ENCODE measurements at places on chromosomes 4 and X.

DNA sequence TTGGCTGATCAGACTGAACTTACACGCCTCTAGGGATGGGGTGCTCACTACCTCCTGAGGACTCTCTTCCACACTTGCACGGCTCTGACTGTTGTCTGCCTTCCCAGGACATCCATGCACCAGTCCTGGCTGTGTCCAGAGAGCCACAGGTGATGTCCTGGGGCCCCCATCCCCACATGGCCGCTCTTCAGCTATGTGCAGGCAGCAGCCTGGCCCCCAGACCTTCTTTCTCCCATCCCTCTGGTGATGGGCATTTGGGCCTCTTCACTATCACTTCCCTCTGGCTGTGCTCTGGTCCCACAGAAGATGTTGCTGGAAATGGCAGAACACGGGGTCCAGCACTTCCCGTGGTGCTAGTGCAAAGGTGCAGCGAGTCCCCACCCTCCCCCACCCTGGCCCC is 40.9 kb upstream of the HMX1 start:
- DNase-seq = no peak

DNA sequence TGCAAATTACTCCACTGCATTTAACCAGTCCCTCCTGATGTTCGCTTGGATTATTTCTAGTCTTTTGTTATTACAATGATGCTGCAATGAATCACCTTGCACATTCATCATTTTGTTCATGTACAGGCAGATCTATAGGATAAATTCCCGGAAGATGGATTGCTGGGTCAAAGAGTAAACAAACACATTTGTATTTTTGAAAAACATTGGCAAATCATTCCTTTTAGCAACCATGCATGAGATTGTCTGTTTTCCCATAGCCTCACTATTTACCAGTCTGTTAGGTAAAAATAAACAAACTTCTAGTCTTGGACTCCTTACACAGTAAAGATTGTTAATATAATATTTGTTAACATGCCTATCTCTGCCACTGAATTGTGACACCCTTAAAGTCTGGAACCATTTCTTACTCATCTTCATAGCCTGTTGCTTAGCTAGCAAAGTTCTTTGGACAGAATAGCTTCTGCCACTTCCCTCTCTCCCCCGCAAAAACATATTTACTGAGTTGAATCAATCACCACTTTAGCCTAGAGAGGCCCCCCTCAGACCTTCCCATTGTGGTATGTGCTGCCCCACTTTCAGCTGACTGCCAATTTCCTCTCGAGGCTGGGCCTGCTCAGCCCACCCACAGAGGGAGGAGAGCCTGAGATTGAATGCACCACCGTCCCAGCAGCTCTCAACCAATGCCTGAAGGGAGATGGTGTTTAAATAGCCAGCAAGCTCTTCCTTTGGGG is 108.4 kb upstream of the ATXN3L start:
- peak; percentile 61 for DNase-seq

DNA sequence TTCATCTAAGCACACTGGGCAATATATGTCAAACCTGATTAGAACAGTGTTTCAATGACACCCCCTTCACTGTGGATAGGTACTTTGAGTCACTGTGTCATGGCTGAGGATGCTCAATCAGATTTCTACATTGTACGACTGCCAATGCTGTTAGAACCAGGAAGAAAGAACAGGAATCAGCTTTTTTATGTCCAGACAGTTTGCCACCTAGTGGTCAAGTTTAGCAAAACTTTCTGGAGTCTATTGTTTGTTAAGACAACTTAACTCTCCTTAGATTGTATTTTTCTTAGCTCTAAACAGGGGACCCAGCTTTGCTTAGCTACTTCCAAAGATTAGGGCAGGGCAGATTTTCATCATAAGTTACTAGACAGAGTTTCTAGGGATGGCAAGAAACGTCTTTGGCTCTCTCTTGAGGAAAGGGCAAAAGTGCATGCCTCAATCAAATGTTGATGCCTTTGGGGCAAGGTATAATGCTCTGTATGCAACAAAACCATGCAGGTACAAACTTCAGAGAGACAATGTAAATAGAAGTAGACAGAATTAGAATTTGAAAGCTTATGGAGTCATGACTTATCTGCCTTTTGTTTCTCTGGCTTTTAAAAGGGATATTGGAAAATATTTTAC is 40.5 kb upstream of the BMP3 start:
- peak; percentile 19 for DNase-seq

GRCh38 chr4:150543042-150543441 is 38.9 kb upstream of the MAB21L2 start:
- no peak for DNase-seq

DNA sequence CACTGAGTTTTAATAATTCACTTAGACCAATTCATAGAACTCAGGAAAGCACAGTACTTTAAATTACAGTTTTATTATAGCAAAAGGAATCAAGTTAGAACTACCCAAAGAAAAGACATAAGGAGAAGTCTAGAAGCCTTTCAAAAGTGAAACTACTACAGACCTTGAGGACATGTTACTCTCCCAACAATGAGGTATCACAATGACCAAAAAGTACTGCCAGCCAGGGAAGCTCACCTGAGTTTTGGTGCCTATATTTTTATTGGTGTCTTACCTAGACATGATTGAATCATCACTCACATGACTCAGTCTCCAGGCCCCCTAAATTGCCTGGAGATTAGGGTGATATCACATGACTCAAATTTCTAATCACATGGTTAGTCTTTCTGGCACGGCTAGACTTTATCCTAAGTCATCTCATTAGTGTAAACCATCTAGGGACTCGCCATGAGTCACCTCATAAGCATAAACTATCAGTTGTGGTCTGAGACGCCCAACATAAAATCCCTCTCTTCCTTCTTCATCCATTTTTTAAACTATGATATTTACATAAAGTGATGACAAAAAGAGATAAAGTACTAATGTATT is 372.3 kb downstream of the TMA16 start:
- no peak for DNase-seq

DNA sequence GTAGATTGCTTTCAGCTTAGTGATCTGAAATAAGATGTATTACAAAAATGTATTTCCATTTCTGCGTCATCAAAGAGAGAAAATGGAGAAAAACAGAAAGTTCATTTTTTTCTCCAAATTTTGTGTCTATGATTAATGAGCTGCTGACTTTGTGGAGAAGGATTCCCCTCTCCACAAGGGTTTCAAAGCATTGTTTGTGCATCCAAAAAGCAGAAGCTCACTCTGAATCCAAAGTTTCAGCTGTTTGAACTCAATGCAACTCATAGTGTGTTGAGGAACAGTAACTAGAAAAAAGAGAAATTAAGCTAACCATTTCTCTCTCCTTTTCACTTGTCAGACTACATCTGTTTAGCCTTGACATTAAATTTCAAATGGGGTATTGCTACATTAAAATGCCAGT is 62.9 kb upstream of the SLC7A11 start:
- DNase-seq = no peak

DNA sequence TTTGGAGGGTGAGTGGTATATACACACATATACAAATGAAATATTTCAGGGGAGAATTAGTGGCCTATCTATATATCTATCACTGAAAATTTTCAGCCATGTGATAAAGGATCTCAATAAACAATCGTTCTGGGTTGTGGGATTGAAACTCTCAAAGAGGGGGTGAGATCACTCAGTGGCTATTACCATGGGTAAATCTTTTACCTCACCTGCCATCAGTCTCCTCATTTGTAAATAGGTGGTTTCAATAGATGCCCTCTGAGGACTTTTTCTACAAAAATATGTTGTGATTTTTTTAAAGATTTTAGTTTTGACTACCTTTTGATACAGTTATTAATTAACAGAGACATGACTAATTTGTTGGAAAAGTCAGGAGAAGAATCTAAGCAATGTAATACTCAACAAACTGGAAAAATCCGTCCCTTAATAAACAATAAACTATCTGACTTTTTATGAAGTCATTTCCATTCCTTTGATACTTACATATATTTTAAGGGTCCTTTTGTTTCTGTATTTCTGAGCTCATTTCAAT is 192.8 kb downstream of the MAD2L1 start:
- no peak for DNase-seq

- DNase-seq = no peak
Measured at GRCh38 chr4:186719925-186720694, 3.5 kb downstream of the FAT1 start.

GRCh38 chrX:124018023-124018422 is 56.5 kb downstream of the STAG2 start:
- no peak for DNase-seq

GRCh38 chrX:30904186-30904585 is 15.1 kb upstream of the TAB3 start:
- DNase-seq = no peak

- no peak for DNase-seq
Measured at GRCh38 chrX:102840871-102841705, 96.0 kb upstream of the RAB40AL start.

- no peak for DNase-seq
Measured at GRCh38 chr4:183288955-183289354, 31.1 kb downstream of the CLDN22 start.

GRCh38 chr4:13276357-13276756 is 207.8 kb downstream of the RAB28 start:
- no peak for DNase-seq

GRCh38 chr4:8723222-8723980 is 130.8 kb downstream of the CPZ start:
- DNase-seq = no peak

DNA sequence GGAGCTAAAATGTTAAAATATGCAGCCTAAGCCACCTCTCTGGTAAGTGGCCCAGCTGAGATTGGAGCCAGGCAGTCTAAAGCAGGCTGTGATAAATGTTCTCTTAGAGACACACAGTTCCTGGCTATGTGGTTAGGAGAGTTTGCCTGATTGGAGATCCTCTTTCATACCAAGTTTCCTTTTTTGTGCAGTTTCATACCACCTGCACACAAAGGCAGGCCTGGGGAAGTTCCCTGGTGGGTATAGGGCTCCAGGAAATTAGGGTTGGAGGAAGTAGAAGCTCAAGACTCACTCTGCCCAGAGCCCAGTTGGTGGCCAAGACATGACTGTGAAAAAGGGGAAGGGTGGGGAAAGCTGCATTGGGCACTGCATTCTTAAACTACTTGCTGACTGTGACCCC is 16.9 kb downstream of the CYBB start:
- DNase-seq = no peak

- DNase-seq = no peak
Measured at GRCh38 chr4:148053298-148054003, 321.6 kb downstream of the ARHGAP10 start.

DNA sequence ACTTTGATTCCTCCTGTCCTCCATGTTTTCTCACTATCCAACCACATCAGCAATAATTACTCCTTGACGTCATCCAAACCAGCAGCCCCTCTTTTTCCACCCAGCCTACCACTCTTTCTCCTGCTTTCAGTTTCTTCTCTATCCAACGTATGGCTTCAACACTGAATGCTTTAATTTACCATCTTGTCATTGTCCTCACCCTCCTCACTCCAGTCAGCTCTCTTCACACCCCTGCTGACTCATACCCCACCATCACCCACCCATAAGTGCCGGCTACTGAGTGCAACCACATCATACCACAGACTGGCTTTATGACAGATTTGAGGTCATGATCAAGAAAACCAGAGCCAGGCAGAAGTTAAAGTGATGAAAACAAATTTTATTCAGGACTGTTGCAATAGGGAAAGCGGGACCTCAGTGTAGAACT is 9.8 kb upstream of the ANXA5 start:
- no peak for DNase-seq

All from AG04449 (cell line).